Stimulated activated CD8-positive, alpha-beta memory T cell treated with anti-CD3 and anti-CD28 coated beads, Interleukin-2, amount 100 ng/mL, for 48 hours (primary cell): ENCODE measurements at places on chromosomes 2 and 18.

- DNase-seq, result no peak
Observed at GRCh38 chr2:235498946-235499812, 5.3 kb downstream of the AGAP1 start.

DNA sequence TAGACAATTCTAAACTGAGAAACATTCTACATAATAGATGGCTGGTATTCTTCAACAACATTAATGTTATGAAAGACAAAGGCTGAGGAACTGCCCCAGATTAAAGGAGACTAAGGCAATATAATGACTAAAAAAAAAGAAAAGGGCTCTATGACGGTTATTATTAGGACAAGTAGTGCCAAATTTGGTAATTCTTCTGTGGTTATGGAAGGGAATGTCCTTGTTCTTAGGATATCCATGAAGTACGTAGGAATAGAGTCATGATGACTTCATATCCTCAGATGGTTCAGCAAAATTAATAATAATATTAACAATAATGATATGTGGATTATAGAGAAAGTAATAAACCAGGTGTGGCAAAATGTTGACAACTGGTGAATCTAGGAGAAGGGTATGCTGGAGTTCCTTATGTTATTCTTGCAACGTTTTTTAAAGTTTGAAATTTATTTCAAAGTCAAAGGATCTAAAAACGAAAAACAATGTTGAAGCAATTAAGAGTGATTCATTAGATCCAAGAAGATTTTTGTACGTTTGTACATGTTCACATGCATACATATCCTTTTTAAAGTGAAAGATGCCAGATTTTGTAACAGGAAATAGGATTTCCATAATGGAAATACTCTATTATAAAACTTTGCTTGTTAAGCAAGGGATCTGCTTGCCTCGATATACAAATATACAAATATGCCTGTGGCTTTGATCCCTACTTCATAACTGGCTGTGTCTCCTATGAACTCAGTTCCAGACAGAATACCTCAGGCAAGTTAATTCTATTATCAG, 27.7 kb upstream of the STRN start:
- no peak for DNase-seq

DNA sequence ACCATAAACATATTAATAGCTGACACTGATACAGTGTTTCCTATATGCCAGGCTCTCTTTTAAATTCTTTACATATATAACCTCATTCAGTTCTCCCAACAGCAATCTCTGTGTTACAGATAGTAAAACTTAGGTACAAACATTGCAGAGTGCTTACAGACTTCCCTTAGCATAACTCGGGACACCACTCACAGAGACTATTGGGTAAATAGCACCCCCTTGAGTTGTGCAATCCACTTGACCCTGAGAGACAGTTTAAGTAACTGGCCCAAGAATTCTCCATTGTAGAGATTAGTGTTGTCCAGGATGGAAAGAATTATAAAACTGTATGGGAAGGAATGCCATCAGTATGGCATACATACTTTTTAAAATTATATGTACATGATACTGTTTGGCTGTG, 110.1 kb downstream of the POLE4 start:
- DNase-seq, result no peak

GRCh38 chr18:33817096-33817495, 239.1 kb downstream of the ASXL3 start:
- DNase-seq, result no peak
